ENCODE measurements at places on chromosomes 7 and 10. TPM values are rescaled to one million over a fixed set of nuclear protein-coding genes. Genes with fewer than 3 reads are reported as not detected.

Gene ADRA2A
- not detected for total RNA-seq

Gene BICC1
- total RNA-seq, result 0.49 TPM

GRCh38 chr7:39252916-39253315 is 275.2 kb downstream of the POU6F2 start:
- no peak for DNase-seq

- DNase-seq, result no peak
Observed at GRCh38 chr10:5550621-5551530, 26.1 kb downstream of the CALML3 start.

- no peak for DNase-seq
Observed at GRCh38 chr10:88551246-88551645, 31.9 kb downstream of the RNLS start.

Data from NCI-H460 (cell line).